Astrocyte (in vitro differentiated cells and primary cell): ENCODE measurements at places on chromosomes 4 and X. TPM values are rescaled to one million over a fixed set of nuclear protein-coding genes. Genes with fewer than 3 reads are reported as not detected.
A peak's percentile ranks its signal among the peaks of the same experiment; 100 is the strongest.

GRCh38 chr4:96845819-96846218 lies 1005.9 kb downstream of the PDHA2 start:
- no peaks in the 10 kb centered on the region for H3K27me3 ChIP-seq
- H3K27ac ChIP-seq = no peak overlapping the region
- no peak overlapping the region for H3K4me3 ChIP-seq
- no peaks in the 10 kb centered on the region for H3K4me1 ChIP-seq
- no peak for DNase-seq

DNA sequence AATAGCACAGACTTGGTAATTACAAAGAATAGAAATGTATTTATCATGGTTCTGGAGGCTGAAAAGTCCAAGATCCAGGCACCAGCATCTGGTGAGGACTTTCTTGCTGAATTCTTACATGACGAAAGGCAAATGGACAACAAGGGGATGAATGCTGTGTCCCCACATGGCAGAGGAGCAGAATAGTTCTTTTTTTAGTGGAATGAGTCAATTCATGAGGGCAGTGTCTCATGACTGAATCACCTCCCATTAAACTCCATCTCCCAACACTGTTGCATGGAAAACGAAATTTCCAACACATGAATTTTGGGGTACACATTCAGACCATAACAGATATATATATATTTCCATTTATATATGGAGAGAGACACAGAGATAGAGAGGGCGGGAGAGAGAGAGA lies 628.3 kb downstream of the TRIML1 start:
- H3K27me3 ChIP-seq = no peaks in the 10 kb centered on the region
- H3K4me3 ChIP-seq = no peak overlapping the region
- H3K4me1 ChIP-seq = no peaks in the 10 kb centered on the region
- no peak overlapping the region for H3K27ac ChIP-seq
- no peak for DNase-seq

- peaks cover 39% of the 10 kb centered on the region for H3K36me3 ChIP-seq
- peaks cover 20% of the 10 kb centered on the region for H3K4me1 ChIP-seq
- no peaks in the 10 kb centered on the region for H3K27me3 ChIP-seq
- peak overlapping the region; percentile 45 for H3K27ac ChIP-seq
- H3K4me3 ChIP-seq = no peak overlapping the region
These were observed 88.0 kb upstream of the CBR4 start for GRCh38 chr4:169098054-169098497.

- no peak for DNase-seq
- no peaks in the 10 kb centered on the region for H3K36me3 ChIP-seq
- H3K4me3 ChIP-seq = no peak overlapping the region
- no peaks in the 10 kb centered on the region for H3K27me3 ChIP-seq
These were observed 57.8 kb downstream of the PPP1R2C start for GRCh38 chrX:42720209-42720608.

- no peaks in the 10 kb centered on the region for H3K27me3 ChIP-seq
- peak; percentile 44 for DNase-seq
- H3K4me1 ChIP-seq = no peaks in the 10 kb centered on the region
- no peaks in the 10 kb centered on the region for H3K36me3 ChIP-seq
- H3K27ac ChIP-seq = peak overlapping the region; percentile 12
These were observed 152.3 kb upstream of the MAD2L1 start for GRCh38 chr4:120218981-120219380.

- H3K27me3 ChIP-seq = no peaks in the 10 kb centered on the region
- H3K36me3 ChIP-seq = no peaks in the 10 kb centered on the region
- H3K4me3 ChIP-seq = no peak overlapping the region
- H3K4me1 ChIP-seq = peaks cover 19% of the 10 kb centered on the region
- H3K27ac ChIP-seq = no peak overlapping the region
- DNase-seq = peak; percentile 88
These were observed 236.6 kb upstream of the ANKRD50 start for GRCh38 chr4:124948976-124949597.

Gene RHOH
- total RNA-seq = not detected in 2 replicates

Gene SLC6A14
- total RNA-seq = not detected in 2 replicates

DNA sequence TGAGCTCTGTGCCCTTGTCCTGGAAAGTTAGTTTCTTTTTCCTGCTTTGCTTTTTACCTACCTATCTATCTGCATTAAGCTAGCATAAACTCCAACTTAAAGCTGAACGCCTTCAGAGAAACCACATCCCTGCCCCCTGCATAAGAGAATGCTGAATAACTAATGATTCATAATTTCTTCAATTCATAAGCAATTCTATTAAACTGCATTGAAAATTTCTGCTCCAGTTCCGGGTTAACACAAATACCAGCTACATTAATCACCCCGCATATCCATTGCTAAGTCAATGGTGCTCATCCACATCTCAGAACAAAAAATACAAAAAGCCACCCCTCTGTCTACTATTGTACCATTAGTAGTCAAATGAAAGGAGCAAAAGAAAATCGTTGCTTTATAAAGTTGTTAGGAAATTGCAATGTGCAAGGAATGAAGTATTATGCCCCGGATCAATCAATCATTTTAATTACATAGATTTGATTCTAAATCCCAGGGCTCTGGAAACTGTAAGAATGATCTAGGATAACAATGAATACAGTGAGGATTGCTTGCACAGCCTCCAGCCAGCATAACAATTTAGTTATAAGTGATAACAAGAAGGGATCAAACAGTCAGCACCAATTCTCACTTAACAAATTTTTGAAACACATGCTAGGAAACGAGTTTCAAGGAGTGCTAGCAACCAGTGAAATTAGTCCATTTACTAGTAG lies 106.8 kb downstream of the ELOVL6 start:
- peaks cover 32% of the 10 kb centered on the region for H3K4me1 ChIP-seq
- peak overlapping the region; percentile 81 for H3K27ac ChIP-seq
- H3K27me3 ChIP-seq = no peaks in the 10 kb centered on the region

DNA sequence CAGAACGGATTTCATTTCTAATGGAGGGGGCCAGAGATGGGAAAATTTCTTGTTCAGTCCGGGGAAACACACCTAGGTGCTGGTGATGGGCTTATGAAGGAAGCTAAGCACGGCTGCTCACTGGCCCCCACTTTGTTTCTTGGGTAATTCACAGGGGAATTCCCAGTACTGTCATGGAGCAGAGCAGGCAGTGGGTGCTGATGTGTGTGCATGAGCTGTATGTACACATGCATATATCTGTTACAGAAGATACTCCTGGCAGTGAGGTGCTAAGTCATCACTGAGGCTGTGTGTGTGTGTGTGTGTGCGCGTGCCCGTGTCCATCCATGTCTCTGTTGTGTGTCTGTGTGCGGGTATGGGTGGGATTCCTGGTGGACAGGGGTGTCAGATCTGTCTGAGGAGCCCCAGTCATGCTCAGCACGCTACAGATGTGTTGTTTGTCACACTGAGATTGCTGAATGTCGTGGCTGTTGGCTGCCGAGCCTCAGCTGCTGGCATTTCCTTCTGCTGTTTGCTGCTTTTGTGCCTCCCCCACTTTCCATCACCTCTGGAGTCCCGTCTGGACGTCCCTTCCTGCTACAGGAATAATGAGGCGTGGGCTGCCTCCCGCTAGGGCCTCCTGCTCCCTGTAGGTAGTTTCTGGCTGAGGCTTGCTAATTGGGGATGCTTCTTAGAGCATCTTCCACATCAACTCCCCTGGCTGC lies 53.3 kb downstream of the JADE1 start:
- no peak overlapping the region for H3K27ac ChIP-seq
- H3K4me3 ChIP-seq = no peak overlapping the region
- H3K4me1 ChIP-seq = peaks cover 24% of the 10 kb centered on the region
- H3K36me3 ChIP-seq = peaks cover 44% of the 10 kb centered on the region
- no peaks in the 10 kb centered on the region for H3K27me3 ChIP-seq
- peak; percentile 15 for DNase-seq

DNA sequence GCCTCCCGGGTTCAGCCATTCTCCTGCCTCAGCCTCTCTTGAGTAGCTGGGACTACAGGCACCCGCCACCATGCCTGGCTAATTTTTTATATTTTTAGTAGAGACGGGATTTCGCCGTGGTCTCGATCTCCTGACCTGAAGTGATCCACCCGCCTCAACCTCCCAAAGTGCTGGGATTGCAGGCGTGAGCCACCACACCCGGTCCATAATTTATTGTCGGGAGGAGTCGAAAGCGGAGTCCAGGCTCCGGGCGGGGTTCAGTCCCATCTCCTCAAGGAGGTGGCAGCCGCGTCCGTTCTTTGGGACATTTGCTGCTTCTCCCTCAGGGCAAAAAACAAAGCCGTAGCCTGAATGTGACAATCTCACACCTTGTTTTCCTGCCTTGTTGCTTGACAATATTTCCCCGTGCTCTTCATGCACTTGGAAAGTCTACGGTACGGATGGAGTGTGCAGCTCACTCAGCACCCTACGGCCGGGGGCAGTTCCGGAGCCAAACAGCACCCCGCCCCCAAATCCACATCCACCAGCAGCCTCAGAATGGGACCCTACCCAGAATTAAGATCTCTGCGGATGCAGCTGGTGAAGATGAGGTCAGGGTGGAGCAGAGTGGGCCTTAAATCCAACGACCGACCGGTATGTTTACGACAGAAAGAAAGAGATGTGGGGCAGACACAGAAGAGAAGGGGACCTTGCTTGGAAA lies 9.6 kb downstream of the GTPBP6 start:
- H3K4me3 ChIP-seq = no peak overlapping the region
- no peaks in the 10 kb centered on the region for H3K4me1 ChIP-seq
- H3K36me3 ChIP-seq = peaks cover 24% of the 10 kb centered on the region

Gene ETDA
- total RNA-seq = not detected in 2 replicates

- H3K4me3 ChIP-seq = no peak overlapping the region
- H3K4me1 ChIP-seq = no peaks in the 10 kb centered on the region
- no peaks in the 10 kb centered on the region for H3K27me3 ChIP-seq
- H3K36me3 ChIP-seq = no peaks in the 10 kb centered on the region
These were observed 68.7 kb upstream of the NDST3 start for GRCh38 chr4:117965622-117966021.

- no peaks in the 10 kb centered on the region for H3K36me3 ChIP-seq
- H3K4me3 ChIP-seq = peak overlapping the region; percentile 42
- no peak overlapping the region for H3K27ac ChIP-seq
- peaks cover 23% of the 10 kb centered on the region for H3K4me1 ChIP-seq
- DNase-seq = no peak
- no peaks in the 10 kb centered on the region for H3K27me3 ChIP-seq
These were observed 76.5 kb upstream of the BCOR start for GRCh38 chrX:40174001-40174853.

- DNase-seq = peak; percentile 32
- H3K4me3 ChIP-seq = no peak overlapping the region
- no peaks in the 10 kb centered on the region for H3K27me3 ChIP-seq
- H3K27ac ChIP-seq = no peak overlapping the region
- H3K36me3 ChIP-seq = no peaks in the 10 kb centered on the region
These were observed 351.9 kb upstream of the FTHL17 start for GRCh38 chrX:31423609-31424189.

GRCh38 chr4:119209077-119209476 lies 3.4 kb upstream of the USP53 start:
- DNase-seq = peak; percentile 89
- no peaks in the 10 kb centered on the region for H3K27me3 ChIP-seq
- peak overlapping the region; percentile 83 for H3K27ac ChIP-seq
- no peaks in the 10 kb centered on the region for H3K36me3 ChIP-seq

DNA sequence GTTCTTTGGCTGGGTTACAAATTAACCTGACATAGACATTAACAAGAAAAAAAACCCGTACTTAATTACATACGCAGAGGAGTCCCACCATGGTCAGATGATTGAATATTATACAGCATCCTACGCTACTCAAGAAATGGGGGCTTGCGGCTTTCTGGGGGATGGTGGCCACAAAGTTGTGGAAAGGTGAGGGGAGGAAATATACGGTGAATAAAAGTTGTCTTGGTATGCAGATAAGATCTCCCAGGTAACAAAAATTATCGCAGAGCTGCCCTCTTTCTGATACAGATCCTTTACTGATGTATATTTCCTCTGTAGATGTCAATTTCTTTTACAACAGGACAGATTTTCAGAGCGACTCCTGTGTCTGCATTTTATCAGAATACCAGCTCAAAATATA lies 890 bp downstream of the DCAF16 start:
- peak overlapping the region; percentile 88 for H3K4me3 ChIP-seq
- no peak for DNase-seq
- H3K27me3 ChIP-seq = no peaks in the 10 kb centered on the region
- peak overlapping the region; percentile 95 for H3K27ac ChIP-seq

GRCh38 chr4:45578874-45579273 lies 545.0 kb downstream of the GABRG1 start:
- H3K4me3 ChIP-seq = no peak overlapping the region
- no peak overlapping the region for H3K27ac ChIP-seq
- no peaks in the 10 kb centered on the region for H3K36me3 ChIP-seq
- H3K4me1 ChIP-seq = no peaks in the 10 kb centered on the region
- H3K27me3 ChIP-seq = no peaks in the 10 kb centered on the region

Gene SLC2A9
- 0.54 and 0.62 TPM in 2 replicates for total RNA-seq

Gene RENBP
- 1.7 and 2.2 TPM in 2 replicates for total RNA-seq

DNA sequence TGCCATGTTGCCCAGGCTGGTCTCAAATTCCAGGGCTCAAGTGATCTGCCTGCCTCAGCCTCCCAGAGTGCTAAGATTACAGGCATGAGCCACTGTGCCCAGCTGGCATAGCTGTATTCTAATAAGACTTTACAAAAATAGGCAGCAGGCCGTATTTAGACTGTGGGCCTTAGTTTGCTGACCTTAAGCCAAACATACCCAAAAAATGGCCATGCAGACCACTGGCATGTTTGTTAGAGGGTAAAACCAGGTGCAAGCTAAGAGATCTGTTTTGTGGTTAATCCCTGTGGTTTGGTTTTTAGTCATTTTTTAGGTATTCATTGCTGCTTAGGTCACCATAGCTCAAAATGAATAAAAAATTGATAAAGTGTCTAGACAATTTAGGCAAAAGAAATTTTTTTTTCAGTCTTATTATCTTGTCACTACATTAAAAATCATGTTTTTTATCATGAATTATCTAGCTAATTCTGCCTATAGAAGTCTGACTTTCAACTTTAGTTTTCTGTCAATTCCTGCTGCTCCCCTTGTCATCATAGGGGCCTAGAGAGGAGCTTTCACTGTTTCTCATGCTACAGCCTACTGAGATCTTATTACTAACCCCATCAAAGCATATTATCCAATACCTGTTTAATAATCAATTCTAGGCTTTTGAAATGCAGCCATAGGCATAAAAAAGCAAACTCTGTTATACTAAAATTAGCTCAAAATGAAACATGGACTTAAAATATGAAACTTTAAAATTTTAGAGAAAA lies 7.5 kb upstream of the SPINK2 start:
- peak; percentile 92 for DNase-seq
- H3K36me3 ChIP-seq = no peaks in the 10 kb centered on the region
- H3K27me3 ChIP-seq = peaks cover 5% of the 10 kb centered on the region
- peaks cover 11% of the 10 kb centered on the region for H3K4me1 ChIP-seq
- H3K27ac ChIP-seq = no peak overlapping the region

- H3K4me3 ChIP-seq = no peak overlapping the region
- peaks cover 8% of the 10 kb centered on the region for H3K4me1 ChIP-seq
- no peak overlapping the region for H3K27ac ChIP-seq
- no peaks in the 10 kb centered on the region for H3K27me3 ChIP-seq
These were observed 476.0 kb upstream of the FTHL17 start for GRCh38 chrX:31547816-31548215.

- H3K27me3 ChIP-seq = no peaks in the 10 kb centered on the region
- H3K36me3 ChIP-seq = peaks cover 3% of the 10 kb centered on the region
- peaks cover 18% of the 10 kb centered on the region for H3K4me1 ChIP-seq
- DNase-seq = peak; percentile 15
- H3K27ac ChIP-seq = peak overlapping the region; percentile 64
- H3K4me3 ChIP-seq = no peak overlapping the region
These were observed 25.6 kb upstream of the CORIN start for GRCh38 chr4:47863486-47863885.

Gene NPNT
- 2.5 and 3.1 TPM in 2 replicates for total RNA-seq

Gene TRAM1L1
- total RNA-seq = 2.3 and 3.1 TPM in 2 replicates

Gene MAGEA4
- not detected in 2 replicates for total RNA-seq
